ENCODE measurements at places on chromosomes 6 and 20. TPM values are rescaled to one million over a fixed set of nuclear protein-coding genes. Genes with fewer than 3 reads are reported as not detected.

DNA sequence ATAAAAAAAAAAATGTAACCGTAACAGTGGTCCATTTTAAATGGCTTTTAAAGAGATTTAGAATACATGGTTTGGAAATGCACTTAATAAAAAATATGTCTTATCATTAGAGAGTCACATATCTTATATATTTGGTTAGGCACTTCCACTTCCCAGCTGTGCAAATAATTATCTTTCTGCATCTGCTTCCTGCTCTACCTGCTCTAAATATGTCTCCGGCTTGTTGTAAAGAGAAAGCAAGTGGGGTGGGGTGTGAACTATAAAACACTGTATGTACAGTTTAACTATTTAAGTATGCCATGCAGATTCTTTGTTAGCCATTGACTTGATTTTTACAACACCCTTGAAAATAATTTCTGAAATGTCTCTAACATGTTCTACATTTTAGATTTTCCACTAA lies 106.3 kb downstream of the NKAIN2 start:
- DNase-seq, result no peak

Gene EIF6
- total RNA-seq, result 244 TPM

Gene MDFI
- total RNA-seq, result 0.72 TPM

Gene STMND1
- not detected for total RNA-seq

Gene LY6G6F
- not detected for total RNA-seq

Gene TRIM31
- 0.12 TPM for total RNA-seq

- DNase-seq, result no peak
Measured at GRCh38 chr6:14848019-14848418, 397.9 kb upstream of the JARID2 start.

Gene OR2J2
- not detected for total RNA-seq

Measured in H4 (cell line).